ENCODE measurements at places on chromosomes 2 and 18.

GRCh38 chr18:12005538-12006487 lies 24.5 kb downstream of the IMPA2 start:
- DNase-seq: no peak

GRCh38 chr2:37637985-37638384 lies 33.5 kb downstream of the CDC42EP3 start:
- no peak for DNase-seq

GRCh38 chr2:217948897-217949296 lies 53.9 kb downstream of the TNS1 start:
- no peak for DNase-seq

GRCh38 chr2:97663626-97663961 lies 250 bp downstream of the ACTR1B start:
- DNase-seq: no peak

DNA sequence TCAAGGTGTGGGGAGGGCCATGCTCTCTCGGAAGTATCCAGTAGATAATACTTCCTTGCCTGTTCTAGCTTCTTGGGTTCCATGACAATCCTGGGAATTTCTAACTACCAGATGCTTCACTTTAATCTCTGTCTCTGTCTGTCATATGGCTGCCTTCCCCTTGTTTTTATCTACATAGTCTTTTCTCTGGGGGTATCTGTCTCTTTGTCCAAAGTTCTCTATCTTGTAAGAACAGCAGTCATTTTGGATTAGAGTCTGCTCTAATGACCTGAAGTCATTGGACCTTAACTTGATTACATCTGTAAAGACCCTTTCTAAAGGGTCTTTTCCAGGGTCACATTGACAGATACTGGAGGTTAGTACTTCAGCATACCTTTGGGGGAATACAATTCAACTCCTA lies 11.4 kb upstream of the EPB41L5 start:
- no peak for DNase-seq

DNA sequence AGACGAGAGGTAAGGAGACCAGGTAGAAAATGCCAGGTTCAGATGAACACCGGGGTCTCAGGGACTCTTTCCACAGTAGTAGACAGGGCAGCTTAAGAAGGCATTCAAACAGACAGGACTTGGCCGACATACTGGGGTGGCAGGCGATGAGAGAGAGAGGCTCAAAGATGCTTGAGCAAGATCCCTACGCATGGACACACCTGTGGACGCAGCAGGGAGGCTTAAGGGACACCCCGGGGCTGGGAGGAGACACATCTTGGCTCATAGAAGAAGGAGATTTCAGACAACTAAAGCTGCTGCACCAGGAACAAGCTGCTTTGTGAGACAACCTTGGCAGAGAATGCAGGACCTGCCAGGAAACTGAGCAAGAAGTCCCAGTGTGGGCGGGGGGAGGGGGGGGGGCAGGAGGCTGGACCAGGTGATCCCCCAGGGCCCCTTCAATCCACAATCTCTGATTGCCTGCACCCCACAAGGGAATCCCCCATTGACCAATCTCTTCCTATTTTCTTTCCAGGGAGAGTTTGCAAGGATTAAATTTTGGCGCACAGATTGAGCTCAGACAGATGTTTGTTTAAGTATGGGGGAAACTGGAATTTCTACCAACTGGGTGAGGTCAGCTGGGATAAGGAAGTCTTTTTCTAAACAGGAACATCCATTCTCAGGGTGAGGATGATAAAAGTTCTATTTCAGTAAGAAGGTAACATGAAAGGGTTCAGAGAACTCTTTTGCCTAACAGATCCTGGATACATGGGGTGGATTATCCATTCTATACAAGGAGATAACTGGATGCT lies 400.7 kb downstream of the NBAS start:
- no peak for DNase-seq

DNA sequence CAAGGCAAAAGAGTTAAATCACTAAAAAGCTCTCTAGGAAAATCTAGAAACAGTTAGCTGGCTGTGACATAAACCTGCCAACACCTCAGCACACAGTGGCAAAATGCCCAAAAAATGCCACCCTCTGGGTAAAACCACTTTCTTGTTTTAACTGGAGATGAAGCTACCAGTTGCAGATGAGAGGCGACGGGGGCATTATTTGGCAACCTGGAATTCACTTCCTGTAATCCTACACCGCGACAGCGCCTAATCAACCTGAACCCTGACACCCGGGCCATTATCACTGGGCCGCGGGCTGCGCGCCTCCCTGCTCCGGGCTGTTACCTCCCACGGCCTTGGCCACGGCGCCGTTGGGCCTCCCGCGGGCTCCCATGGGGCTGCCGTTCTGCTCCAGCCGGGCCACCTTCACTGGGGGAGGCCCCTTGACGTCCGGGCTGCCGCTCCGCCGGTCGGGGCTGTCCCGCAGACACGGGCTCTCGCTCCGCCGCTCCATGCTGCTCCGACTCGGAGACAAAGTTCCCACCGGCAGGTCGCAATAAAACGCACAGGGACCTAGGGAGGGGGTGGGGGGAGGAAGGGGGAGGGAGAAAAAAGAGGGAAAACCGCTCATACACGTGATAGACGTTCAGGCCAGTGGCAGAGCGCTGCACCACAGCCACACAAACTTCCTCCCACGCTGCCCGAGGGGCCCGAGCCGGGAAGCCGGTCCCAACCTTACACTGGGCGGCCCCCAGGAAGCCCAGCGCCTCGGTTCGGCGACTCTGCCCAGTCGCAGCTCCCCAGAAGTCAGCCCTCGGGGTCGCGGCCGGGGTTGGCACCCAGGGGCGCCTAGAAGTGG lies 2.0 kb downstream of the SATB2 start:
- no peak for DNase-seq

GRCh38 chr2:104790901-104791495 lies 62.9 kb upstream of the POU3F3 start:
- no peak for DNase-seq

- no peak for DNase-seq
These were observed 130.2 kb upstream of the SALL3 start for GRCh38 chr18:78849458-78849857.

DNA sequence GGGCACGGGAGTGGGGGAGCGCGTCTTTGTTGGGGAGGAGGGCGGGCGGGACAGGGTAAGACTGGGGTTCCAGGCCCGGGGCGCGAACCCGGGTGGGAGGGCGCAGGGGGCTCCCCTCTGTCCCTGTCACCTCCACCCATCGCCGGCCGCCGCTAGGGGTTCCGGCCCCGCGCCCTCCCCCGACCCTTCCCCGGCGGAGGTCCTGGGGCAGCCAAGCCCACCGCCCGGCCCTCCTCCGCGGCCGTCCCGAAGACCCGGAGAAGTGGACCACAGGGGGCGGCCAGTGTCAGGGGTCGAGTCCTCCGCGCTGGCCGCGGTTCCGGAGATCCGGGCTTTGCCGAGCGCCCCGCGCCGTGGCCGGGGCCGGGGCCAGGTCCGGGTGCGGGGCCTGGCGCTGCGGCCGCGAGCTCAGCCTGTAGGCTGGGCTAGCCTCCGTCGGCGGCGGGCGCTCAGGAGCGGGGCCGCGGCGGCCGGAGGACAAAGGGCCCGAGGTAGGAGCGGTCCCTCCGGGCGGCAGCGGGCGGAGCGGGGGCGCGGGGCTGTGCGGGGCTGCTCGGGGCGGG lies 16.6 kb upstream of the E2F6 start:
- no peak for DNase-seq

DNA sequence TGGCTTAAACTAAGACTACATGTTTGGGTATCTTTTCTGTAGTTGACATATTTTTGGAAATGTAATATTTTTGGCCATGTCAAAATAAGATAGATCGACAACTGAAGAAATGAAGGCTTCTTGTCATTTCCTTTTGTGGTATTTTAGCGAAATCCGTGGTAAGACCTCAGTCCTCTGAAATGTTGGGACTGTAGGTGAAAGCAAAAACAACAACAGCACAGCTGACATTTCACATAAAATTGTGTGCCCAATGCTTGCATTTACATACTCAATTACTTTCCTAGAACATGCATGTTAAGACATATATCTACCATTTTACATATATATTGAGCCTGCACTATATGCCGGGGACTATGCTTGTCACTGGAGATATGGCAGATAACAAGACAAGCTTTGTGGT lies 50.2 kb downstream of the SPP2 start:
- no peak for DNase-seq

- no peak for DNase-seq
These were observed 32.7 kb downstream of the NEMP2 start for GRCh38 chr2:190501702-190502407.

GRCh38 chr2:143415571-143415970 lies 286.4 kb downstream of the ARHGAP15 start:
- DNase-seq: no peak

DNA sequence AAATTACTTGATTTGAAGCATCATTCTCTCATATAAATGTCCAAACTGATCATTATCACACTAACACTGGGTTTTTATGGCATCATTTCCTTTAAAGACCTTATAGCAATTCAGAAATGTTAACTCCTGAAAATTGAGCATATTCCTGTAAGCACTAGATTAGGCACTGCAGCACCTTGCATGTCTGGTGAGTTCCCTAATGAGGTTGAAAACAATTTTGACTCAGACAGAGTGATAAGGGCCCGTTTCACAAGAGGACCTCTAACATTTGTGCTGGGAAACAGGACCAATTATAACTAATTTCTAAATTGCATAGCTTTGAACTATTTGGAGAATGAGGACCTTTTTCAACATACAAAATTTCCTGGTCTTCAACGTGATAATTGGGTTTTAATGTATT lies 69.9 kb downstream of the OSBPL6 start:
- DNase-seq: no peak

DNA sequence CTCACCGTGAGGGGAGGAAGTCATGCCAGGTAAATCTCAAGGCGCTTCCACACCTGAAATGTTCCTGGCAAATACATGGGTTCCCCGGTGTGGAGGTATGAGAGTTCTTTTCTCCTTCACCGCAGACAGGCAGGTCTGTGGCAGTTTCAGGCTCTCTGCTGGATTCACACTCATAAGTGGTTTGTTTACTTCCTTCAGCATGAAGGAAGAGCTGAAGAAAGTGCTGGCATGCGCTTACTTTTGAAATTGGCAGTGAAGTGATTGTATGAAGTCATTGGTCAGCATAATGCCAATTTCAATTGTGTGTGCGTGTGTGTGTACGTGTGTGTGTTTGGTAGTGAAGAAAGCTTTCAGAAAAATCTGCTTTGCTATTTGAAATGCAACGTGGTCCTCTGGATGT lies 43.4 kb downstream of the RNF144A start:
- DNase-seq: no peak

GRCh38 chr2:236647621-236648020 lies 78.0 kb downstream of the ACKR3 start:
- DNase-seq: no peak

DNA sequence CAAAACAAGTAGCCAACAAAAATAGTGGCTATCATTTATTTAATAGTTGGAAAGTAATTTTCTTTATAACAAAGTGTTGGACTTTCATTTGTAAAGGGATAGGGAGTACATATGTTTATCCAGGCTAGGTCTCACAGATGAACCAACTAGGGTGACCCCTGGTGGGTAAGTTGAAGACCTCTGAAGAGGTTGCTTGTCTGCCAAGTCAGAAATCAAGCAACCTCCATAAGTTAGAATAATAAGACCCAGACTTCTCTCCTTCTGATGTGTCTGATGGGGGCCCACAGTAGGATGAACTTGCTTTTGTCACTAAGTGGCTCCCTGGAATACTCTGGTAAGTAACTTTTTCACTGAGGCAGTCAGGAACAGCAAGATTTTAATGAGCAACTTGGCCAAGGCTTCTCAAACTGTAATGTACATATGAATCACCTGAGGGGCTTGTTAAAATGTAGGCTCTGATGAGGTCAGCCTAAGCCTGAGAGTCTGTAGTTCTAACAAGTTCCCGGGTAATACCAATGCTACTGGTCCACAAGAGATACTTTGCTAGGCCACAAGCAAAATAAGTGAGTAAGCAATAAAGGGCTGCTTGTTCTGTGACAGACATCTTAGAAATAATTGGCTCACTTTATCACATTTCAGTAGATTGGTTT lies 319.6 kb downstream of the PIK3C3 start:
- DNase-seq: no peak

- no peak for DNase-seq
These were observed 13.8 kb upstream of the NCOA1 start for GRCh38 chr2:24477229-24477628.

DNA sequence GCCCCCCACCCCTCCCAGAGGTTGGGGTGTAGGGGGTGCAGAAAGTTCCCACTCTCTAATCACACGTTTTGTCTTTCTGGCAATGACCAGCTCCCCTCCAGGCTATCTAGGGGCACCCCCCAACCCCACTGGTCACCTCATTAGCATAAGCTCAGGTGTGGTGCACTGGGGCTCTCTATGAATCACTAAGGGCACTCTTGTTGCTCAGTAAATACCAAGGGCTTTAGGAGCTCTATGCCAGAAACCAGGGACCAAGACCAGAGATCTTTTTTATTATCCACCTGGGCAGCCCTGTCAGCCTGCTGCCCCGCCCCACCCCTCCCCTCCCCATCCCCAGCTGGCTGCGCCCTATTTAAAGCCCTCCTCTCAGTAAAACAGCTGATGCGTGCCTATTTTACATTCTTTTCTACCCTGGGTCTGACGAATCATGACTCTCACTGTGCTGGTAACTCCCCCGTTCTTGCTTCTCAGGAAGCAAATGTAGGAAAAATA lies 24.3 kb downstream of the NCK2 start:
- no peak for DNase-seq

- DNase-seq: no peak
These were observed 699.3 kb downstream of the CBLN2 start for GRCh38 chr18:71844814-71845213.

GRCh38 chr2:169828141-169828811 lies 1.0 kb downstream of the UBR3 start:
- no peak for DNase-seq

GRCh38 chr2:33581872-33582271 lies 17.2 kb downstream of the FAM98A start:
- no peak for DNase-seq

GRCh38 chr2:20103530-20103929 lies 52.1 kb upstream of the LAPTM4A start:
- DNase-seq: no peak

DNA sequence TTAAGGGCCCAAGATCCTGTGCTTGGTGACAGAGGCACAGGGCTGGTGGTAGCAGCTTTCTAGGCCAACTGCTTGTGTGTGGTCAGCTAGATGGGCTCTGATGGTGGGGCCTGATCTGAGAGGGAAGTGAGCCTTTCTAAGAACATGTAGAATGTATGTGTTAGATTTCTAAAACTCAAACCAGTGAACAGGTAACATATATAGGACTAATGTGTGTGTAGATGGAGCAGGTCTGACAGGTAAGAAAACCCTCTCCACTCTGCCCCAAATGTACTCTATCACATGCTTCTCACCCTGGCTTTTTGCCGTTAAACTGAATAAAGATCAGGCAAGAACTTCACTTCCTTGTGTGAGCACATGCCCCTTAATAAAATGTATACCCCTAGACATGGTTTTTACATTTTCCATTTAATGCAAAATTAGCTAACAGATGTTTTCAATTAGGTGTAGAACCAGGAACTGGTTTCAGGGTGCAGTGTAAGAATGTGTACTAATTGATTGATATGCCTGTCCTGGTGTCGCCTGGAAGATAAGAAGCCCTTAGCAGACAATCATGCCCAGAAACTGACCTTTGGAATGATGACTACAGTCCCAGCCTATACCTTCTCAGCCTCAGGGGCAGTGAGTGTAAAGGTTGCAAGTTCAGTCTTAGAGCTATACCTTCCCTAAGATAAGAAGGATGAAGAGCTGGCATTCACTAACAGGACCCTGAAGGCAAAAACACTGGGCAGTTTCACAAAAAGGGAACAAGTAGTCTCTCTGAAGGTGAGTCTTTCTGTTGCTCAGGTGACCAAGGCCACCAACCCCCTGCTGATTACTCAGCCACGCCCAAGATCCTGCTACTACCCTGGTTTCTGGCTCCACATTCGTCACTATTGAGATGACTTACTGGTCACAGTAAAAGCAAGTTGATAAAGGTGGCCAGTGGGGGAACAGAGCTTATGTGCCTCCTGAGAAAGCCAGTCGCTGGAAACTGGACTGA lies 71.2 kb downstream of the SPATS2L start:
- no peak for DNase-seq

Measured in cortex of kidney (tissue), 1 donor.